ENCODE measurements at places on chromosomes 3 and 15.

DNA sequence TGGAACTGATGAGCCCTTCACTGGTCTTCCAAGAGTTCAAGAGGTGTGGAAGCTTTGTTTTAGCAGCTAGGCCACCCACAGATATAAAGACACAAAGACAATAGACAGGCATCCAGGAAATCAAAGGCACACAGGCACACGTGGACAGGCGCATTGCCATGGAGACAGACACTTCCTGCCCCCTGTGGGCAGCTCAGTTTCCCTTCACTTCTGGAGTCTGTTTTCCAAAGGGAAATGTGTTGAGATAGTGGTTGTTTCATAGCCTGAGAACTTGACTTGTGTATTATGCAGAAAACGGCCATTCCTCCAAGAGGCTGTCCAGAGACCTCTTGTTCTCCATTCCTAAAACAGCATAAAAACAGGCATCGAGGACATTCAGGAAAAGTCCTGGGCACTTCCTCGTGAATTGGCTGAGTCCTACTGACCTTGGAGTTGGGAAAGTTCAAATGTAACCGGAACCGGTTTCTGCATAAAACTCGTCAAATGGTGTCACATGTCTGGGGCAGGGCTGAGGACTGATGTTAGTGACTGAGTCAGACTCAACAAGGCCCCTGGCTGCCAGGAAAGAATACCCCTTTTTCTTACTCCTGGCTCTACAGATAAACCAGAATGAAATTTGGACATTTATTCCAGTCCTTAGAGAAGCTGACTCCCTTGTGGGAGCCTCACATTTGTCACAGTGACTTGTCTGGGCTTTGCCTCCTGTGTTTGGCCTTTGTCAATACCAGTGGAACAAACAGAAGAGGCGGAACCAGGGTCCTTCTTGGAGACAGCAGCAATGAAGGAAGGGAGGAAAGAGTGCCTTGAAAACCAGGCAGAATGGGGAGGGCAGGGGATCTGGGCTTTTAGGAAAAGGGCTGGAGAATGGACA is 1.3 kb downstream of the ALPK3 start:
- DNase-seq: no peak

DNA sequence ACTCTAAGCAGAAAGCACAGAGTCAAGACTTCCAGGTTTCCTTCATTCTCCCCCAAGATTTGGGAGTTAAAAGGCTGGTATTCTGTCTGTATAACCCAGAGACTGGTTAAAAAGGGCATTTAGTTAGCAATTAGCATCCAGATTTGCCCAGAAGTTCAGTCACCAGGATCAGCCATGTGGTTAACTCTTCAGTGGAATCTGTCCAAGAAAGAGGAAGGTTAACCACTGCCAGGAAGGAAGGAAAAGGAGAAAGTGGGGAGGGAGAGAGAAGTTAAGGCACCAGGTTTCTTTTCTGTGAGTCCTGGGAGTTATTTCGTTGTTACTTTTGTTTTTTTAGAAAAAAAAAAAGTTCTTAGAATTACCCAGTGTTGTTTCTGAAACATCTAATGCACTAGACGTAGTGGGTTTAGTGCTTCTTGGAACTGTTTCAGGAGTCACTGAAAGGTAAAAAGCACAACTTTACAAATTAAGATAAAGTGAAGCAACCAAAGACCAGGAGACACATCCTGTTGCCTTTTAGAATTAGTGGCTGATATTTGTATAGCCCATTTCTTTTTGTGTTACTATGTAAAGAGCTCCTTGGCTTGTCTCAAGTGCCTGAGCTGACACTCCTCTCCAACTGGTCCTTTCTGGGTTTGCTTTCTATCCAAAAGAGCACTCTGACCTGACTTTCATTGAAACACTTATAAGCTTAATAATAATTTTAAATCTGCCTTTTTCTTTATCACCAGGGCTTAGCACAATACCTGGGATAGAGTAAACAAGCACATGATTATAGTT is 128.6 kb downstream of the ABI3BP start:
- DNase-seq: no peak

GRCh38 chr3:20842594-20843436 is 656.8 kb upstream of the SGO1 start:
- DNase-seq: no peak

GRCh38 chr3:62211675-62212429 is 161.5 kb downstream of the FEZF2 start:
- DNase-seq: no peak

DNA sequence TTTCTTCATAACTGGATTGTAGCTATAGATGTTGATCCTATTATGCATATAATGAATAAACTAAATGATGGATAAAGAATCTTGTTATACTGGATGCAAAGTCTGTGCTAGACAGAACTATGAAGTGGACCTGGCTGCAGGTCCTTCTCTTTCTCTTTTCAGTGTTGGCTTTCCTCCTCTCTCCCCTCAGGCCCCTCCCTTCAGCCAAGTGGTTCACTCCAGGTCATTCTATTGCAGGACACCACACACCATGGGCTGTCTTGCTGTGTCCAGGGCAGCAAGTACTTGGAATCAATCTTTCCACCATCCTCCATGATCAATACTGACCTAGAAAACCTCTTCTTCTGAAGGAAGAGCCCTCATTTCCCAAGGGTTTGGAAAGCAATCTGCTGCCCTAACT is 20.3 kb downstream of the EIF4E3 start:
- DNase-seq: no peak

All from stimulated activated CD4-positive, alpha-beta T cell treated with anti-CD3 and anti-CD28 coated beads, Interleukin-1b, Interleukin-23, amount 100 ng/mL, for 48 hours (primary cell).